Fibroblast of mammary gland (primary cell): ENCODE measurements at places on chromosomes 6 and 20.

- no peak for DNase-seq
These were observed 387.6 kb downstream of the CDC5L start for GRCh38 chr6:44775121-44775520.

- no peak for DNase-seq
These were observed 14.2 kb upstream of the SHLD1 start for GRCh38 chr20:5735845-5736510.

DNA sequence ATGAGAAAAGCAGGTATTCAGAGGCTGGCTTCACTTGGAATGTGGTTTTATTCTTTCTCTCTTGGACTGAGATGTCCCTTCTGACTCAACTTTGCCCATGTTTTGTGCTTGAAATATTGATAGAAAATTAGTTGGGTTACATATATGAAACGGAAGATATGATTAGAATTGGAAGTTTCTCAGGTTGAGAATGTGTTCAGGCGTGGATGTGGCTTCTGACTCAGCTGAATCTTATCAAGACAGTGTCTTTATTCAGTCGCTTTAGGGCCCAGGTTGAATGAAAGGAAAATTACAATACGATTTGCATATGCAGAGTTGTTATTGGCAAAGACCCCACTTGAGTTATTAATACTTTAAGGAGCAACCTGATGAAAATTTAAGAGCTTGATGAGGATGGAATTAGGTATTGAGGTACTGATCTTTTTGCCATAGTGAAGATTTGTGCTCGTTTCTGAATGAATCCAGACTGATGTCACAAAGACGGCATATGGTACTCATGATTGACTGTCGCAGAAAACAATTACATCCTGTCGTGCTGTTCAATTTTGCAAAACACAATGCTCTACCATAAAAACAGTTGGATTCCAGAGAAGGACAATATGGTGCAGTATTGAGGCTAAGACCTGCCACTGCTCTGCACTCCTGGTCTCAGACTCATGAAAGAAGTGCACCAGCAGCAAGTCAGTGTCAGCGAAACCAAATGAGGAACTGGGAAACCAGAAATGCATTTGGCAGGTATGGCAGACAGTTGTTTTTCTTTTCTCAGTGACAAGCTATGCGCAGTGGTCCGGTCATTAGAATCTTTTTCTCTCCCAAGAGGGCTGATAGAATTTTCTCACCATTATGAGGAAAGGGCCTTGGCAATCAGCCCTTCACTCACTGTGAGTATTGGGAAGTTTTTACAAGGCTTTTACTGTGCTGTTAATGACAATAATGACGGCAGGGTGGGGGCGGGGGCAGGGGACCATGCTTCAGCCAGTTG is 158.3 kb downstream of the DOK5 start:
- DNase-seq, result no peak

DNA sequence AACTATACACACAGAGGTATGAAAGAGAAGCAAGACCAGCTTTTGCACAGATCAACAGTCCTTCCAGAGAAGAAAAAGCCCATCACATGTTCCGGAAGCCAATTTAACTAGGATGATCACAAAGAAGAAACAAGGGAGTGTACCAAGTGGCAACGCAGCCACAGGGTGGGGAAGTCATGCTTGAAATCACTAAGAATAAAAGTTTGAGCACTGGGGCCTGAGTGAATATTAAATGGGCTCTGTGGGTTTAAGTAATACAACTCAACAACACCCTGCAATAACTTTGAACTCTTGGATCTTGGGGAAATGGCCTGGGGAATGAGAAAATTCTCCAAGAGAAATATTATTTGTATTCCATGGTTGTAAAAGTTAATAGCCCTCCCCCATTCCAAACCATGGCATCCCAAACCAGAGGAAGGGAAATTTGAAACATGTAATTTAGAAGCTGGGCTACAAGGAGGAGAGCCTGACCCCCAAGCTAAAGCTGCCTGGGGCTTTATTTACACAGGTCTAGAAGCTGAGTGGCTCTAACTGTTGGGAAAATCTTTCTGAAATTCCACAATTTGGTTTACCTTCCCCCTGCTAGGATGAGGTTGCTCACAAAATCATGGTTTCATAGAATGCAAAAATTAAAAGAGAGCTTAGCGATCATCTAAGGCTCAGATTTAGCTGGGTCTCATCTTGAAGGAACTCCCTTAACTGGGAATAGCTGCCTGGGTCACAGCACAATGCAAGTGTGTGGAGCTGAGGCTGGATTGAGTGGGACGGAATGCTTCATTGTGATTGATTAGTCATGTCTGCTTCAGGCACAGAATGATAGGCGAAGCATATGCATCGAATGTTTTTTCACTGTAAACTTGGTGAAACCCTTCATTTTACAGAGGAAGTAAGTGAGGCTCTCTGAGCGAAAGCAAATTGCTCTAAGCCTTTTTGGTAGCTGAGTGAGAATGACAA is 143.6 kb downstream of the BMP7 start:
- DNase-seq, result no peak

- DNase-seq, result no peak
These were observed 15.6 kb upstream of the RIPK1 start for GRCh38 chr6:3052481-3053230.

DNA sequence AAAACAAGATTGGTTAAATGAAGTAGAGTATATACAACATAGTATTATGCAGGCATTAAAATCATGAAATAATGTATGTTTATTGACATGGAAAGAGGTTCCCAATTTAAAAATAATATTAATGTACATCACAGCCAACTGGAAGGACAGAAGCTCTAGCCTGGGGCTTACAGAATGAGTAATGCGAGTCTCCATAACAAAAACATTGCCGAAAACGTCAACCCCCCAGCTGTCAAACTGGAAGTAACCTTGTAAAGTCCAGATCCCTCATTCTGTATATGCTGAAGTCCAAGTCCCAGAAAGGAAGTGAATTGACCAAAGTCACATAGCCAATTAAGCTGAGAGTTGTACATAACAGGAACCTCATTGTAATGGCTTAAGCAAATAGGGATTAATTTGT is 128.7 kb upstream of the ECI2 start:
- no peak for DNase-seq

DNA sequence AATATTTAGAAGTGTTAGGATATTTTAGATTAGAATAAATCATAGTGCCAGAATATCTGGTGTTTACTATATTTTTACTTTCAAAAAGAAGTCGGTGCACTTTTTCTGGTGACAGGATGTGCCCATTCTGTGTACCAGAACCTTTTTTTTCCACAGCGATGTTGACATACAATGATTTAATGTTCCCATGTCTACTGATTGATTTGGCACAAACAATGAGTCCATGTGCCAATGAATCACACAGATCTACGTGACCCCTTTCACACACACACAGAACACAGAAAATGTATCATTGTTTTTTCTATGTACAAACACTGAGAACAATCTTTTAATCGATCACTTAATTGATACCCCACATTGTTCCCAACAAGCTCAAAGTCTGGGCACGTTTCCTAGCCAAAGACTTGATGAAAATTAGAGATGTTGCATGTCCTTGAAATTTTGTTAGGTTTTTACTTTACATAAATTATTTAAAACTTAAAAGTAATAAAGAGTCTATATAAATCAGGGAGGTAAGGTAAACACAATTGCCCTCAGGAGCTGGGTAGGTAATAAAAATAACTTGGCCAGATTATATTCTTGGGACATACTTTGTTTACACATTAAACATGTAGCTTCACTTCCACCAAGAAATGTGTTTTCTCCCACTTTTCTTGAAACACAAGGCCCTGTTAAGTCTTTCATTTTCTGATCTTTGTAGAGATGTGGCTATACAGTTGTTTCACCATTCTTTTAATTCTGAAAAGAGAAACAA is 36.4 kb upstream of the SOX4 start:
- peak; percentile 51 for DNase-seq

GRCh38 chr6:24844903-24845302 is 46.2 kb upstream of the ARMH2 start:
- DNase-seq, result no peak

- no peak for DNase-seq
These were observed 30.7 kb upstream of the MAP3K4 start for GRCh38 chr6:160960839-160961238.

GRCh38 chr6:87846434-87846833 is 144.4 kb upstream of the AKIRIN2 start:
- DNase-seq, result no peak

- DNase-seq, result no peak
These were observed 659 bp upstream of the GUCA1B start for GRCh38 chr6:42195415-42195814.

DNA sequence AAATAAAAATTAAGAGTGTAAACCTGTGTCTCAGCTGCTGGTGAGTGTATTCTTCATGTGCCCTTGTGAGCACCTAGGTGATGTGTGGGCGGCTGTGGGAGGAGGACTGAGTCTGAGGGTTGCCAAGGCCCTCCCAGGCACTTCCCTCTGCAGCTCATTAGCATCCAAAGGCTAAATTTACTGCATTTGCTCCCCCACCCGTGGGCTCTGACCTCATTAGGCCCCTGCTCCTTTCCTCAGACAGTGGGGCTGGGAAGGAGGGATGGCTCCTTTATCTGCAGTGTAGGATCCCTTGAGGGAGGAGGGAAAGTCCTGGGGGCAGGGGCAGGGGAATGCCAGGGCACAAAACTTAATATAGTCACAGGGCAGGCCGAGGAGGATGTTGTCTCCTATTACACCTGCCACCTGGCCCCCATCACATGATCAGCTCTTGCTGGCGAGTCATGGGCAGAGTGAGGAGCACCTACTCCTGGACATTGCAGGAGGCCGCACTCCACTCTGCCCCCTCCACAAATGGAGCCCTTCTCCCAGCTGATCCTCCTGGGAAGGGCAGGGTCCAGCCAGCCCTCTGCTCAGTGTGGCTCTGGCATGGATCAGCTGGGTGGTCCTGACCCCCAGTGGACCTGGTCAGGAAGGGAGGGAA is 133.2 kb downstream of the MRPL14 start:
- DNase-seq, result no peak

GRCh38 chr20:14384416-14385175 is 47.2 kb upstream of the FLRT3 start:
- DNase-seq, result peak; percentile 5

DNA sequence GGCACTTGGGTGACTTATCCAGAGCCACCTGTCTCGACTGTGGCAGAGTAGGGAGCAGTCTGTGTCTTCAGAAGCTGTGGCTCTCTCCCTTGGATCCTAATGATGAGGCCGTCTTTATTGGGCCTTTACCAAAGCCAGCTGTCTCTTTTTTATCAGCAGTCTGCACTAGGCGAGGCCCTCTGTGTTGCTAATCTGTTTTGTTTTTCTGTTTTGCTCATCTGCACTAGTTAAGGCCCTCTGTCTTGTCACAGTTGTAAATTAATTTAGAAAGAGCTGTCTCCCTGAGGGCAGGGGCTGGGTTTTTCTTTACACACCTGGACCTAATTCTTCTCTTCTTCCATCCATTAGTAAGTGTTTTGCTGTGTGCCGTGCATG is 45.0 kb downstream of the CDS2 start:
- DNase-seq, result no peak

DNA sequence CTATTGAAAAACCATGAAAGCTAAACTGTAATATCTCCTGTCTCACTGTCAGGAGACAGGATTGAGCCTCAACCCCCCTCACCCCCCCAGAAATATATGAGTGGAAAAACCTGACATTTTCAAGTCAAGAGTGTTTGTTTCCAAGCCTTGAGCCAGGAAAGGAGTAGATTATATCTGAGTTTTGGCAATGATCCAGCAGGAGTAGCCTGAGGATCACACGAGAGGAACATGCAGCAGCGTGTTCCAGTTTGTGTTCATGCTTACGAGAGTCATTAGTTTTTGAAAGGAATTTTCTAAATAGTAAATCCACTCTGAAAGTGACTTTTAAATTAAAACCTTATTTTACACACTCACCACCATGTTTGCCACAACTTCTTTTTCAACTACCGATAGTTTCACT is 15.8 kb downstream of the IL22RA2 start:
- DNase-seq, result no peak

GRCh38 chr20:20677186-20677585 is 35.3 kb downstream of the RALGAPA2 start:
- DNase-seq, result peak; percentile 17

GRCh38 chr6:154382740-154383139 is 26.1 kb upstream of the IPCEF1 start:
- no peak for DNase-seq

GRCh38 chr6:107386340-107386739 is 73.0 kb downstream of the PDSS2 start:
- peak; percentile 31 for DNase-seq

DNA sequence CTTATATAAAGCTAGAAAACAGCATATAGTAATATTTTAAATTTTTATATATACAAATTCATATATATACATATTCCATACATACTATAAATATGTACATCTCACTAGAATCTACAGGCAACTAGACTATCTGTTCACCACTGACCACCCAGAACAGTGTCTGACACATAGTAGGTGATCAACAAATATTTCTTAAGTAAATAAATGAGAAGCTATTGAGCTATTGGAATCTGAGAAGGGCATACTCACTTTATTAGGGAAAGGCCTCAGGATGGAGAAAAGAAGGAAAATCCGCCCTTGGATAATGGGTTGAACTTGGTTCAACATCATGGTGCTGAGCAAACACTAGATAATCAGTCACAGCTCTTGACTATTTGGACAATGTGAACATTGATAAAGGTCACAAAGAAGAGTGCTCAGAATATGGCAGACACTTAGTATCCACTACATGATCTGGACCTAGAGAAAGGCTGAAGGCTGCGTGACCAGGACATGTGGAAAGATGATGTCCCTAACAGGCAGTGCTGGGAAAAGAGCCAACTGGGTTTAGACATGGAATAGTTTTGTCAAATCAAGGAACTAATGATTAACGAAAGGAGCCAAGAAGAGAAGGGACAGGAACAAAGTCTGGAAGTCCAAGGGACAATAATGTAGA is 186.1 kb downstream of the TASP1 start:
- DNase-seq, result no peak

- peak; percentile 99 for DNase-seq
These were observed 208.8 kb downstream of the ARHGAP18 start for GRCh38 chr6:129500958-129501739.

DNA sequence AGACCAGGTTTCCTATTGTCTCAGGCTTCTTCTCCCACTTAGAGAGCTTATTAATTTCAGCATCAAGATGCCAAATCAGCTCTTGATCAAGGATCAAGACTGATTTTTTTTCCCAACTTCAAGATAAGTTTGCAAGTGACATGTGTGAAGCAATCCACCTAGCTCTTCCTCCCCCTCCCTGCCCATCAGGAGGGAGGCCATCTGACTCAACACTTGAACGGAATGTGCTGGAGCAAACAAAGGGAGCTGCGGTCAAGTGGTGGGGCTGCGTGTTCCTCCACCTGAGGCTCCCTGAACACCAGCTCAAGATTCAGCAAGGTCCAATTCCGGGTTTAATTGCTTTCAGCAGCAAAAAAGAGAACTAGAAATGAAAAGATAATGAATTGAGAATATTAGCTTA is 38.7 kb downstream of the TTI1 start:
- DNase-seq, result peak; percentile 75

DNA sequence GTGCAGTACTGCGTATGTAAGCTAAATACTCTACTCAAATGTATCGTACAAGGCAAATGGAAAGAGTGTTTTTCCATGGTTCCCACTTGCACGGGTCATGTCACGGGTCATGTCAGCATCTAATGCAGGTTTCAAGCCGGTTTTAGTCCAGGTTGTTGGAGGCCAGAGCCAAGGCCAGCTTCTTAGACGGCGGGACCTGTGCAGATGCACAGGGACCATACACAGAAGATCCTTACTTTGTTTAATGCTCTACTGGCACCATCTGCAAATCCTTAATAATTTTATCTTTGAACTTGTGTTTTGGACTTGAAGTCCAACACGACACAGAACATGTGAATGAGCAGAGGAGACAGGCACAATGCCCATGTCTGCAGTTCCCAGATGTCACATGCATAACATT is 42.7 kb downstream of the SOD2 start:
- no peak for DNase-seq
